CD4-positive, alpha-beta T cell treated with Interleukin-15 for 4 hours (primary cell): ENCODE measurements at places on chromosomes 5 and 9.

GRCh38 chr5:14397717-14398116 lies 183.9 kb upstream of the OTULINL start:
- DNase-seq = no peak

DNA sequence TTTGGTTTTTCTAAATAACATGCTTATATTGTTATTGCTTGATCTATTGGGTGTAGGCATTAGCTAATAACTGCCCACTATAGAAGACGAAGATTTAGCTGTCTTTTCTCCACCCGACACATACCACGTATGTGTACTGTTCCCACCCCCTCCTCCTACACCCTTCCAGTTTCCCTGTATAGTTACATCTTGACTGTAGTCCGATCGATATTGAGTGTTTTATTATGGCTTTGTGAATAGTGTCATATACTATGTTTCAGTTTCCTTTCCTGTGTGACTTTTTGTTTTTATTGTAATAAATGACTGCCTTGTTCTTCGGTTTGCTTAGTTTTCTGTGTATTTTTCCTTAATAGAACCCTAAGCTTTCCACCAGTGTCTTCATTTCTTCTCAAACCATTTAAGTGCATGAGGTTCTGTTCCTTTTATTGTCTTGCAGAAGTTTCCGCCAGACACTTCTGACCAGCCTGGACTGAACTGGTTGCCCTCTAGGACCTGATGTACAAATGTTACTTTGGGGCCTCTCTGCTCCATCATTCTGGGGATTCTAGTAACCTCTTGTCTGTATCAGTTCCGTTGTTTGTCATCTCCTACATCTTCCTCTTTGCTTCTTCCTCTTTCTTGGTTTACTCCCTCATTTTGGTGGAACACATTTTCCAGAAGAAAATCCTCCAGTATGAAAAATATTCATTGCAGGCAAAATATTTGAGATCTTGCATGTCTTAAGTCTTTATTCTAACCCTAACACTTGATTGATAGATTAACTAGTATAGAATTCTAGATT lies 61.8 kb downstream of the PRKACG start:
- no peak for DNase-seq

DNA sequence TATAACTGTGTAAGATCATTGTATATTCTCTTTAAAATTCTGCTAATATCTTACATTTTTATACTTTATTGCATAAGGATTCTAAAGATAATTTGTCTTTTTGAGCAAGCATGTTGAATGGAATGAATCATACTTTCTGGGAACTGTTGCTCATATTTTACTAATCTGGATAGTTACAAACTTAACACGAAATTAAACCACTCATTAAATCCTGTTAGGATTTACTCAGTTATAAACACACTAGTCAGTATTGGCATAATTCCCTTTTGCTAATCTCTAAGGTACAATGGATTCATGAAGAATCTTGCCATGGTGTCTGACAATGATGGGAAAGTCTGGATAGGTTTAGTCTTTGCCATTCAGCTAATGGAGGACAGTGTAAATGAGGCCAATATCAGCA lies 338.1 kb upstream of the SMC2 start:
- no peak for DNase-seq

- DNase-seq = no peak
These were observed 305.4 kb upstream of the KIF2A start for GRCh38 chr5:62000646-62001045.

- no peak for DNase-seq
These were observed 957 bp upstream of the HBEGF start for GRCh38 chr5:140347360-140347759.
